Progenitor cell of endocrine pancreas (in vitro differentiated cells): ENCODE measurements at places on chromosomes 12 and 14. TPM values are rescaled to one million over a fixed set of nuclear protein-coding genes. Genes with fewer than 3 reads are reported as not detected.

The SPX gene
- total RNA-seq: 2.6 and 2.7 TPM in 2 replicates

The C12orf60 gene
- total RNA-seq: 2.7 and 3.5 TPM in 2 replicates

The CCDC196 gene
- not detected in 2 replicates for total RNA-seq

The EPYC gene
- total RNA-seq: not detected in 2 replicates

The MBIP gene
- 29.2 and 32.8 TPM in 2 replicates for total RNA-seq

The CMA1 gene
- total RNA-seq: not detected in 2 replicates

DNA sequence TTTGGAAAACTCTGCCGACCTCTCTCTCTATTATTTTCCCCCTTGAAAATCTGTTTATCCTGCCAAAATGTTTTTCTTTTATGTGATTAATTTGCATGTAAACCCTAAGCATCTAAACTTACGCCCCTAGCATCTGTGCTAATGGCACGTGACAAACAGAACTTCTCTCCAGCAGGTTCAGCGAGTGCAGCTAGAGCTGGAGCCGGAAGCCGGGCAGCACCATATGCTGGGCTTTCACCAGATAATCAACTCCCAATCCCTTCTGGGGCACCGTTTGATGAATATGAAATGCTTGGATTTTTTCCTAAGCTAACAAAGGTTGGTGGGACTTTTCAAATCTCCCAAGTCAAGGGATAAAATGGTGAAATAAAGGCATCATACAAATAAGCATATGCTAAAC lies 667.5 kb upstream of the TMEM132C start:
- no peak for DNase-seq

DNA sequence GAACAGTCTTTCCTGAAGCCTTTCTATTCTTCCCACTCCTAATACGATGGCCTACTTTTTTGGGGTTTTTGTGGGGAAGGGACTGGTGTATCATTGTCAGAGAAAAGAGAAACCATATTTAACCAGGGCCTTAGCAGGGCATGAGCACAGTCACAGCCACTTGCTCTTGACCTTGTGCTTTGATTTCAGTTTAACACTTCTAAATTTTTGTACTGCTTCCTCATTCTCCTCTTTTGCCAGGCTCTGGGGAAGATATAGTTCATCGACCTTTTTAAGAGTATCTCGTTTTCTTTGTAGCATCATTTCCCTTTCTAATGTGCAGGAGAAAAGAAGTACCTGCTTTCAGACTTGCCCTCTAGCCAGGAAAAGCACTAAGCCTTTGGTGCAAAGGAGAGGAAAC lies 2.2 kb downstream of the ZBTB1 start:
- DNase-seq: no peak

GRCh38 chr14:99245564-99246511 lies 26.2 kb downstream of the BCL11B start:
- peak; percentile 57 for DNase-seq

DNA sequence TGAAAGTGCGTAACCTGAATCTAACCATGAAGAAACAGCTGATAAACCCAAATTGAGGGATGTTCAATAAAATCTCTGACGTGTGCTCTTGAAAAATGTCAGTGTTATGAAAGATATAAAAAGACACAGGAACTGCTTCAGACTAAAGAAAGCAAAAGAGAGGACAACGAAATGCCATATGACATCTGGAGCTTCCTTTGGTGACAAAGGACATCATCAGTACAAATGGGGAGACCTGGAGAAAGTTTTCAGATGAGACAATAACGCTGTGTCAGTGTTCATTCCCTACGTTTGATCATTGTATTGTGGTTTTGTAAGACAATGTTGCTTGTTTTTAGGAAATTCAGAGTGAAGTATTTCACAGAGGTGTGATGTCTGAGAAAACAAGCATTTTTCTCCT lies 125.9 kb upstream of the MAP1LC3B2 start:
- DNase-seq: no peak

- DNase-seq: no peak
Observed at GRCh38 chr12:130141901-130142683, 20.2 kb upstream of the FZD10 start.

- DNase-seq: no peak
Observed at GRCh38 chr12:113837084-113837483, 129.0 kb downstream of the RBM19 start.

GRCh38 chr12:55666508-55666907 lies 29.8 kb downstream of the OR10P1 start:
- no peak for DNase-seq

GRCh38 chr14:46233786-46234185 lies 417.8 kb downstream of the RPL10L start:
- DNase-seq: no peak

- DNase-seq: peak; percentile 54
Observed at GRCh38 chr14:60485598-60486251, at the start of gene C14orf39. C14orf39 (minus strand) TSS chr14:60486063; CDS start chr14:60485078, 985 bp downstream.

- DNase-seq: no peak
Observed at GRCh38 chr12:52354200-52354599, 13.1 kb downstream of the KRT85 start.

DNA sequence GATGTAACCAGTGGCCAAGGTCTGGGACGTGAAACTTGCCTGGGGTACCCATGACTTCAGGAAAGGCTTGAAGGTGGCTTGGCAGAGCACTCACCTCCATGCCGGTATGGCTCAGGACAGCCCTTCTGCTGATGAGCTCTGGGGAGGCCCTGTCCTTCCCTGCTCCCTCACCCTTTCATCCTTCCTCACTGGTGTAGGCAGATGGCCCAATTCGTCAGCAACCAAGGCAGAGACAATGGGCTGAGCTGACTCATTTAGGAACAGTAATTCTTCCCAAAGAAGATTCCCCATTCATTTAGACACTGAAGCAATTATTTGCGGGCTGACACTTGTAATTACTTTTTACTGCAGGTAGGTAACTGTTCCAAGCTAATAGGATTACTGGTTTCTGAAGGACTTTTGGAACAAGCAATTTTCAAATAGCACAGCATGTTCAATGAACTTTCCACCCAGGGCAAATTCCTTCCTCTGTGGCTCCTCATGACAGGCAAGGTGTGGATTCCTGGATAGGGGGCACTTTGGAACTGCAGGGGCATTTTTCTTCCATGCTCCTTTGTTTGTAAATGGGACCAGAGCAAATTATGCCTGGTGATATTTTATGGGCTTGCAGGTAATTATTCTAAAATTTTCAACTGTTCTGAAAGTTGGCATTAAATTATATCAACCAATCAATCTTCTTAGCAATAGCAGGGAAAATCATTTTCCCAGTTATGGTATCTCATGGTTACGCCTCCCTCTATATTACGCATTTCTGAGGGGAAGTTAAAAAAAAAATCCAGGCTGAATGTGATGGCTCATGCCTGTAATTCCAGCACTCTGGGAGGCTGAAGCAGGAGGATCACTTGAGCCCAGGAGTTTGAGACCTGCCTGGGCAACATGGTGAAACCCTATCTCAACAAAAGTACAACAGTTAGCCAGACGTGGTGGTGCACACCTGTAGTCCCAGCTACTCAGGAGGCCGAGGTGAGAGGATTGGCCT lies 24.1 kb upstream of the NRDE2 start:
- DNase-seq: no peak

- no peak for DNase-seq
Observed at GRCh38 chr14:91378930-91379578, 38.6 kb downstream of the CCDC88C start.

- peak; percentile 80 for DNase-seq
Observed at GRCh38 chr12:25958428-25959070, at the start of gene RASSF8. RASSF8 (plus strand) TSS chr12:25958682; CDS start chr12:26055344, 96,662 bp downstream.

GRCh38 chr12:14256121-14256520 lies 109.4 kb upstream of the ATF7IP start:
- DNase-seq: no peak

DNA sequence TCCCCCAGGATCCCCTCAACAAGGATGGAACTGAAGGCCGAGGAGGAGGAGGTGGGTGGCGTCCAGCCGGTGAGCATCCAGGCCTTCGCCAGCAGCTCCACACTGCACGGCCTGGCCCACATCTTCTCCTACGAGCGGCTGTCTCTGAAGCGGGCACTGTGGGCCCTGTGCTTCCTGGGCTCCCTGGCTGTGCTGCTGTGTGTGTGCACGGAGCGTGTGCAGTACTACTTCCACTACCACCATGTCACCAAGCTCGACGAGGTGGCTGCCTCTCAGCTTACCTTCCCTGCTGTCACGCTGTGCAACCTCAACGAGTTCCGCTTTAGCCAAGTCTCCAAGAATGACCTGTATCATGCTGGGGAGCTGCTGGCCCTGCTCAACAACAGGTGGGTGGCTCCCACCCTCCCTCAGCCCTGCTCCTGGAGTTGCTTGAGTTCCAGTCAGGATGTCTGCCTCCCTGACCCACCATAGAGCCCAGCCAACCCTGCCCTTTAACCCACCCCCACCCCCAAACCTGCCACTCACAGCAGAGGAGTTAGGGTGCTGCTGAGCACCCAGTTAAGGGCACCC lies 1.4 kb downstream of the ASIC1 start:
- no peak for DNase-seq

GRCh38 chr12:65590318-65590717 lies 234.0 kb upstream of the HMGA2 start:
- no peak for DNase-seq

DNA sequence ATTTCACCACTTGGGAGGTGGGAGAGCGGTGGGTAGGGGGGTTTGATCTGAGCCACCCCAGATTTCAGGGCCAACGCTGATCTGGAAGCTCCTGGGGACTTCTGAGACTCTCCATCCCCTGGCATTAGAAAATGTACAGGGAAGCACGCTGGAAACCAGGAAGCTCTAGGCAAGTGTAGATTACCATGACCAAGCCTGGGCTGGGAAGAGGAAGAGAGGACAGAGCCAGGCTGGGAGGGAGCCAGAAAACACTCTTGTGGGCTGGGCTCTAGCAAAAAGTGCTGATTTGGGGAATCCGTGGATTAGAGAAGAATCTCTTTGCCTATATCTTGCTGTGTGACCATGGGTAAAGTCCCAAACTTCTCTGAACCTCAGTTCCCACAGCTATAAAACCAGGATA lies 236.7 kb downstream of the BCL11B start:
- no peak for DNase-seq

DNA sequence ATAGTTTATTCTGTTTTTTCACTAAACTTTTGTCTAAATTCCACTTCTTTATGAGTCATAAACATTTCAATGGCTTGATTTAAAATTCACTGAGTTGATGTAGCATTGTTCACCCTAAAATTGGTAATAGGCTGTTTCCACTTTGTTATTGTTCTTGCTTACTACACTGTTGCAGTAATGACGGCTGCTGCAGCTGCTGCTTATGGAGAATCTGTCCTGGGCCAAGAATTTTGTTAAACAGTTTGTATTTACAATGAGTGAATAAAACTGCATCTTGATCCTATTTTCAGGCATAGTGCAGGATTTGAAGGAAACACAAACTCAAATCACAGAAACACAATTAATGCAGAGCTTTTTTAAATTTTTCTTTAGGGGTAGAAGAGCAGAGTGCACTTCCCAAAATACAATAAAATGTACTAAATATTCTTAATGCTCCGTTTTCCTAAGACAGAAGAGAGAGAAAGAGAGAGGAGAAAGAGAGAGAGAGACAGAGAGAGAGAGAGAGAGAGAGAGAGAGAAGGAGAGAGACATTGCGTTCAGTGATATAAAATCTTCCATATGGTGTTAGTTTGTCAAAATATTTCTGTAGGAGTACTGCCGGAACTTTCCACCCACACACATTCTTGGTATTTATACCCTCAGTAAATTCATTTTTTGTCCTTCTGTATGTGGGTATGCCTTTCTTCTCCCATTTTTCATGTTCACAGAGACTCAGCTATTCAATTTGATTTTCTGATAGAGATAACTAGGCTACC lies 266.4 kb downstream of the LRFN5 start:
- DNase-seq: no peak

GRCh38 chr12:121918679-121919038 lies 267 bp downstream of the CFAP251 start:
- no peak for DNase-seq

DNA sequence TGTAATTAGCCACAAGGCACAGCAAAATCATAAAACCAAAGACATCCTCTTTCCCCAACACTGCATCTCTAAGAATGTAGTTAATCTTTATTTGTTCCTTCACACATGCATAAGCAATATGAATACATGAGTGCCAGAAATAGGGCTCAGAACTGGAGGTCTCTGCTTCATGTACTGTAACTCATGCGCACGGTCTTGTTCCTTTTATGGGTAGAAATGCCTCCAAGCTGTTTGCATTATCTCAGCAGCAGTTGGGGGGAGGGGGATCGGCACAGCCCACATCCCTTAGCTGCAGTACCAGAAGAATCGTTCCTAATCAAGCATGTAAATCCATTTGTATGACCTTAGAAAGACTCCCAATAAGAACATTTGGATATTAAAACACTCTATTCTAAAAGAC lies 20.0 kb downstream of the RHOJ start:
- no peak for DNase-seq

DNA sequence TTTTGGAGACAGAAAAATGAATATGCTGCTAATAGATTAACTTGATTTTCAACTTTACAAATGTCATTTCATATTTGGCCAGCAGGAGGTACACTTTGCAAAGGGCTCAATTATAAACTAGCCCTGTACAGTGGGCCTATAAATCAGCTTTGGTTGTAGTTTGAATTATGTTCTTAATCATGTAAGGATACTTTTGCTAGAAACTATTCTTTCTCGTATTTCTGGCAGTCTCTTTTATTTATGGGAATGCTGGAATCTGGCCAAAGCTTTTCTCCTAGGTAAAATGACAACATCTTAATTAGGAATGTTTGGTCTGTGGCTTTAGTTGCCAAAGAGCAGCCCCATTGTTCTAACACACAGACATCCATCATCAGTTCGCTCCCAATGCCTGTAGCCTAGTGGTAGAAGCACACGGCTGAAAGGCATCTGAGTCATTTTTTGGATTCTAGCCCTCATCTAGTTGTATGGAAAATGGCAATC lies 1322.3 kb upstream of the SEL1L start:
- no peak for DNase-seq

DNA sequence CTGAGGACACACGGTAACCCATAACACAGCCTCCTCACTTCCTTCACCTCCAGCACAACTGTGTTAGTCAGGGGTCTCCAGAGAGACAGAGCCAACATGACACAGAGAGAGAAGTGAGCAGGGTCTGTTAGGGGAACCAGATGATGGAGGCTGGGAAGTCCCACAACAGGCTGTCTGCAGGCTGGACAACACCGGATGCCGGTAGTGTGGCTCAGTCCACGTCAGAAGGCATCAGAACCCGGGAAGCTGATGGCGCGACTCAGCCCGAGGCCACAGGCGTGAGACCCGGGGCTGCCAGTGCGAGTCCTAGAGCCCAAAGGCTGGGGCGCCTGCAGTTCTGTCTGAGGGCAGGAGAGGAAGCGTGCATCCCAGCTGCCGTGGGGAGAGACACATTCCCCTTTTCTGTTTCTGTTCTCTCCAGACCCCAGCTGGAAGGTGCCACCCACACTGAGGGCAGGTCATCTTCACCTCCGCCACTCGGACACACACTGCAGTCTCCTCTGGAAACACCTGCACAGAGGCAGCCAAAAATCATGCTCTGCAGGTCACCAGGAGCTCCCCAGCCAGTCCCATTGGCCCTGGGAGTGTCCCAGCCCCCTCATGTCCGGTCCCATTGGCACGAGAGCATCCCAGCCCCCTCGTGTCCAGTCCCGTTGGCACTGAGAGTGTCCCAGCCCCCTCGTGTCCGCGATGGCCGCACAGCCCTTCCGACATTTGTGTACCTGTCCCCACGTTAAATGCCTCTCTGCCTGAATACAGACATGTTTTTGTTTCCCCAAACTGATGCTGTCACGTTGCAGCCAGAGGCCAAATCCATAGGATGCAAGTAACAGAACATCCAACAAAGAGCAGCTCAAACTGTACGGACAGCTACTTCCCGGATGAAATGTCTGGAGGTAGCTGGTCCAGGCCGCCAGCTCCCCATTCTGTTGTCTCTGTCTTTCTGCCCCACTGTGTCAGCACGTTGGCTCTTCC lies 7.9 kb upstream of the FBRSL1 start:
- DNase-seq: no peak
